Stimulated activated CD8-positive, alpha-beta memory T cell treated with anti-CD3 and anti-CD28 coated beads, Interleukin-7, amount 100 ng/mL, for 1 hour (primary cell): ENCODE measurements at places on chromosomes 1 and 21.
A peak's percentile ranks its signal among the peaks of the same experiment; 100 is the strongest.

GRCh38 chr1:192524223-192524622 is 51.4 kb upstream of the RGS1 start:
- DNase-seq = no peak

- DNase-seq = no peak
Measured at GRCh38 chr1:38789498-38790169, 69.9 kb downstream of the RRAGC start.

GRCh38 chr1:92486251-92487077 is at the start of gene GFI1:
TSS of gene GFI1 (minus strand) at chr1:92486925. CDS start at chr1:92483487, 3,438 bp downstream.
- DNase-seq = no peak

- no peak for DNase-seq
Measured at GRCh38 chr1:228544021-228544850, 57.1 kb downstream of the RNF187 start.

DNA sequence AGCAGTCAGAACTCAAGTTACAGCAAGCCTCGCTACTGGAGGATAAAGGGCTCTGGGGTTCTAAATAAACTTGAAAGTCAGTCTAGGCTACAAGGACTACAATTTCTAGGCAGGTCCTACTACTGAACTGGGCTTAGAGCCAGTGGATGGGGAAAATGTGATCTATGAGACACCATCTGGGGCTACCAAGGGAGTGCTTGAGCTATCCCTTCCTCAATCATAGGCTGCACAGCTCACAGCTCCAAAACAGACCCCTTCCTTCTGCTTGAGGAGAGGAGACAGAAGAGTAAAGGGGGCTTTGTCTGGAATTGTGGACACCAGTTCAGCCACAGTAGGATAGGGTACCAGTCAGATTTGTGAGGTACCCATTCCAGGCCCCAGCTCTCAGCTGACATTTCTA is 145.8 kb upstream of the SNX7 start:
- DNase-seq = no peak

GRCh38 chr1:209648931-209649776 is 3.1 kb downstream of the LAMB3 start:
- no peak for DNase-seq

GRCh38 chr1:111801071-111801850 is 45.6 kb downstream of the DDX20 start:
- DNase-seq = no peak

- DNase-seq = no peak
Measured at GRCh38 chr1:218259800-218260199, 25.3 kb upstream of the RRP15 start.

GRCh38 chr1:3904843-3905185 is 4.7 kb upstream of the C1orf174 start:
- DNase-seq = no peak

GRCh38 chr1:41044187-41044586 is 22.7 kb upstream of the SLFNL1 start:
- no peak for DNase-seq

DNA sequence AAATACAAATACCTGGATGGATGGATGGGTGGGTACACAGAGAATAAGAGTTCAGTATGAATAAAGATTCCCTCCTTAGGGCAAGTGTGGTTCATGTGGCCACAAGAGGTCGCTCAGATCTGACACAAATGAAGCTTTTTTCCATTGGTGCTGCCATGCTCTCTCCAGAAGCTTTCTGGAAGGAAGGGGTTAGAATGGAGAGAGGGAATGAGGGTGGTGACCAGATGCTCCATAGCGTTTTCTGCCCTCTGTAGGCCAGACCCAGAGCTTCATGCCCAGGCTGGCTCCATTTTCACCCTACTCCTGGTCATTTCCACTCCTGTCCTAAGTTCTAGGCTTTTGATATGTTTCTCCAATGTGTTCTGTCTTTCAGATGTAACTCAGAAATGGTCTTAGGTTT is 3.3 kb upstream of the FCRL6 start:
- no peak for DNase-seq

DNA sequence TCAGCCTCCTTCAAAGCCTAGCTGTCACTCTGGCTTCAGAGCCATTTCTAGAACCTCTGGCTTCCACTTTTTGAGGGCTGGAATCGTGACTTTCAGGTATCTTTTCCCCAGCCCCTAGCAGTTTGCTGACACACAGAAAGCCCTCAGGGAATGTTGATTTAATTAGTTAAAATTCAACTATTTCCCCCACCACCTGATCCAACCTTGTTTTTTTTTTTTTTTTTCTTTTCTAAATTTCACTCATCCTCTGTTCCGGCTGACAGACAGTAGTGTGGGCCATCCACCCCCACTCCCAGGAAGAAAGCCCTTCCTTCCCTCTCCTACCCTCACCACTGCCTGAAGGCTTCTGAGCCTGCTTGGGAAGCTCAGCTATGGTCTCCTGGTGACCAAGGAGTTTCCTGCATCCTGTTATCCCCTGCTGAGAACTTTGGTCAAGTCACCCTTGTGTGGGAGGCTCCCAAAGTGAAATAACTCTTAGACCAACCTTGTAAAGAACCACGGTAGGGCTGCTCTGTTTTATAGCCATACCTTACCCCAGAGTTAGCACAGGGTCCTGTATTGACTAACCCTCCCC is 29.4 kb downstream of the KCNJ6 start:
- no peak for DNase-seq

DNA sequence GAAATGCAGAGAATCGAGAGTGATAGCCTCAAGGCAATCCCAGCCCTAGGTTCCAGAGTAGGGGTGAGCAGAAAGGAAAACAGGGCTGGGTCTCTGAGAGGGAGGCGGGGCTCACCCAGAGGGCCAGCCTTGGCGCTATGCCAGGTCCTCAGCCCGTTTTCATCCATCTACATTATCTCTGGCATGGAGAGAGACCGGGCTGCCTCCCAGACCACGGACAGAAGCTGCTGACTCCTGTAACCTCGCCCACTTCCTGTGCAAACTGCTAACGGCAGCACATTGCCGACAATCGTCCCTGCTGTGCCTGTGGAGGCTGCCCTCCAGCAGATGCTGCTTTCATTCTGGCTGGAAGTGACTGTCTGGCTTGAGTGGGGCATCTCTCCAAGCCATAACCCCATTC is 569.1 kb downstream of the NPHP4 start:
- peak; percentile 11 for DNase-seq

- DNase-seq = no peak
Measured at GRCh38 chr1:202349206-202349928, 868 bp downstream of the PPP1R12B start.

GRCh38 chr1:189726806-189727205 is 750.9 kb downstream of the BRINP3 start:
- DNase-seq = no peak

DNA sequence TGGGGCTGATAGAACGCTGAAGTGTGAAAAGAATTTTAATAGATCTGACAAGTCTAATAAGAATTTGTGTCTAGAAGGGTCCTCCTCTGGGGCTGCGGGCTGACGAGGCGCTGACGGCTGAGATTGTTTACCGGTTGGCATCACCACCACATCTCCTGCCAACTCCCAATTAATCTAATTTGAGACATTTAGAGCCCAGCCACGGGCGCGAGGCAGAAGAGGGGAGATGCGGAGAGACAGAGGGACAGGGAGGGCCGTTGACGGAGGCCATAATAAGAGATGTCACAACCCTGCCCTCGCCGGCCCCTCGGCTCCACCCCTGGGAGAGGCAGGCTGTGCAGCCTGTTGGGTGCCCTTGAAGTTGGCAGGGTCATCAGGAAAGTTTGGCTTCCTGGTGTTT is 109.3 kb downstream of the PAX7 start:
- DNase-seq = no peak

DNA sequence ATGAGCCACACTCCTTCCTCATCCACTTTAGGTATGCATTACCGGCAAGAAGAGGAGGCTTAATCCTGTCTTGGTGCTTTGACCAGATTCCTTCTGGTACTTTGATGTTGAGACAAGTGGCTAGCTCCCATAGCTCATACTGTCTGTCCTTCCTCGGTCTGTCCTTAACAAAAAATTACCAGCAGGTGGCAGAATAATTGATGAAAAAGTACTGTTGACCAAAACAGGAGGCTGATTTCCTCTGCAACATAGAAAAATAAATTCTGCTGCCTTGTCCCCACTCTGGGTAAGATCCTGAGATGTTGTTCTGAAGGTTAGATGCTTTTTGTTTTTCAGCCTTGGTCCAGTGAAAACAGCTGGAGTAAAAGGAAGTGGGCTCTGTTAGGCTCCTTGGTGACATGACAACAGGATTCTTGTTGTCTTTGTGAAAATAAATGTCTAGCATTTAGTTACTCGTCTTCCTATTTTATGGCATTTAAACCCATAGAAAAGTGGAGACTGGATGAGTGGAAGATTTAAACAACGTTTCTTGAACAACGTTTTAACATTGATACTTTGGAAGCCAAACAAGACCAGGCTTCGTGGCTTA is 11.2 kb upstream of the HJV start:
- no peak for DNase-seq

- DNase-seq = peak; percentile 54
Measured at GRCh38 chr1:32249831-32250525, 1.1 kb upstream of the LCK start.

DNA sequence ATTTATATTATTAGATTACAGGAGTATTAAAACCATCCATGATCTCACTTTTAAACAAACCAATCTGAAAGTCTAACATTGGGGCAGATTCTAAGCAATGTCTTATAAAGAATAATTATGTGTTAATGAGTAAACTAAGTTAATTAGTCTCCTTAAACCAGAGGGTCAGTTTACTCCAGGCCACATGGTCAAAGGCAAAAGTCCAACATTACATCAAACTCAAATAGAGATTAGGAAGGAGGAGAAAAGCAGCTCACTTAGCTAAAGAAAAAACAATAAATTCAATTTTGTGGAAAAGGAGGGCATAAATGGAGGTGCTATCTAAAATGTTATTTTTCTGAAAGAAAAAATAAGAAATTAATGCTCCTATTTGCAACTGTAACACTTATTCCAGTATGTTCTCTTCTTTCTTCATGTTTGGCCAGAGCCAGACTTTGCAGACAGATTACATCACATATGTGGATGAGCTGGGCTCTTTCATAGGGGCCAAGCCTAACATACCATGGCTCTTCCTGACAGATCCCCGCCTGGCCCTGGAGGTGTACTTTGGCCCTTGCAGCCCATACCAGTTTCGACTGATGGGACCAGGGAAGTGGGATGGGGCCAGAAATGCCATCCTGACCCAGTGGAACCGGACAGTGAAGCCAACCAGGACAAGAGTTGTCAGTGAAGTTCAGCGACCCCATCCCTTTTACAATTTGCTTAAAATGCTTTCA is 24.3 kb upstream of the FMO2 start:
- DNase-seq = no peak

- no peak for DNase-seq
Measured at GRCh38 chr1:203138066-203138465, 10.5 kb downstream of the ADORA1 start.

DNA sequence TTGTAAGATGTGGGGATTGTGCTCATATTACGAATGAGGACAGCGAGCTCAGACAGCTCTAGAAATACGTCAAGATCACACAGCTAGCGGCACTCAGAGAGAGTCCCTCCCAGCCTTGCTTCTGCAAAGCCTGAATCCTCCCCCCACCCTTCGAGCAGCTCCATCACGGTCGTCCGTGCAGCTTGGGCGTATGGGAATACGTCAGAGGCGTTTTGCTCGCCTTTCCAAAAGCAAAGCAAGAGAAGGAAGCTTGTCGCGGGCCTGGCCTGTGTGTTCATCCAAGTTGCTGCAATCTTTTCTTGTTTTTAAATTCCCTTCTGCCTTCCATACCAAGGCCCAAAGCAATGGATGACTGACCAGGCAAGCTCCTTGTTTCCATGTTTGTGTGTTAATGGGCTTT is 125.5 kb upstream of the IRF2BP2 start:
- no peak for DNase-seq

- no peak for DNase-seq
Measured at GRCh38 chr1:147585640-147586383, 44.5 kb downstream of the BCL9 start.

DNA sequence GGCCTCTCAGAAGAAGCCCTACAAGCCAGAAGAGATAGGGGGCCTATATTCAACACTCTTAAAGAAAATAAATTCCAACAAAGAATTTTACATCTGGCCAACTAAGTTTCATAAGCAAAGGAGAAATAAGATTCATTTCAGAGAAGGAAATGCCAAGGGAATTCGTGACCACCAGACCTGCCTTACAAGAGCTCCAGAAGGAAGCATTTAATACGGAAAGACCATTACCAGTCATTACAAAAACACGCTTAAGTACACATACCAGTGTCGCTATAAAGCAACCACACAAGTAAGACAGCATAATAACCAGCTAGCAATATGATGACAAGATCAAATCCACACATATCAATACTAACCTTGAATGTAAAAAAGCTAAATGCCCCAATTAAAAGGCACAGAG is 704.9 kb upstream of the CHRM3 start:
- DNase-seq = no peak

DNA sequence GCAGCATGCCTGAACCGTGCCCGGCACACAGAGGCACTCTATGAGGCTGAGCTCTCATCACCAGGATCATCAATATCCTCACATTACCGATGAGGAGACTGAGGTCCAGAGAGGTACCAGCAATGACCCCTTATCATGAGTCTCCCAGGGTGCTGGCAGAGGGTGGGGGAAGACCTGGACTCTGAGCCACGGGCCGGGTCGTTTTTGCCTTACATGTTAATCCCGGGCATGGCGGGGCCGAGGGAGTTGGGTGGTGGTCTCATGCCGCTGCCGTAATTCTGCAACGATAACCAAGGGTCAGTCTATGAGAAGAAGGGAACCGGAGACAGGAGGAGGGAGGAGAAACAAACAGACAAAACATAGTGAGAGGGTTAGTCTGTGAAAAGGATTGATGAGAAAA is 43.1 kb downstream of the MRPL37 start:
- no peak for DNase-seq

DNA sequence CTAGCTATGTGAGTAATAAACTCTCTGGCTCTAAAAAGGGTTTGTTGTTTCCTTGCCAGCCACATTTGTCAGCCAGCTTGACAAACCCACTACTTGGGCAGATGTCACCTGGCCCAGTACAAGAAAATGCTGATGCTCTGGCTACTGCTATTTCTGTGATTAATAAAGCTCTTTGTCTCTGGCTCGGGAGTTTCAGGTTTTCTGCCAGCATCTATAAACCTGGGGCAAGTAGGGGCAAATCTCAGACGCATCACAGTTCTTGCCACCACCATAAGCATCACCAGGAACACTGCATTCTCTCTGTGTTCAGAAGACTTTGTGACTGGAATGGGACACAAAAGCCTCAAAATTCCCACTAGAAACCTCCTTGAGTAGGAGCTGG is 2.5 kb downstream of the ITLN2 start:
- DNase-seq = no peak

DNA sequence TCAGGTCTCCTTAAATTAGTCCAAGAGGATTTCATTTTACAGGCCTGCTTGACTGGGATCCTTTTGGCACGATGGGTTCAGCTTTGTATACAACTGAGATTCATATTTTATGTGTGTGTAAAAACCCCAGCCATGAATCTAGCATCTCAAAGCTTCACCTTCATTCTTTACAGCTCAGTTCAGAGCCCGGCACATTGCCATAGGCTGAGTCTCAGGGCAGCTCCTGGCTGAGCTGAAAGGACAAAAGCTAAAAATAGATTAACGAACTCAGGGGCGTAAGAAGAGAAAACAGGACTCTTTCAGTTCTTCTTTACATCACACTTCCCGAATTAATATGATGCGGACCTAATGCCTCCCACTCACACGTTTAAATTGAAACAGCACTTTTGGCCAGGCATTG is 262.8 kb upstream of the PBX1 start:
- DNase-seq = no peak

- DNase-seq = no peak
Measured at GRCh38 chr1:201528631-201529252, 10.2 kb upstream of the NAV1 start.

GRCh38 chr1:155776414-155776813 is 80.6 kb downstream of the GON4L start:
- no peak for DNase-seq
